Activated CD8-positive, alpha-beta memory T cell treated with anti-CD3 and anti-CD28 coated beads for 4 hours (primary cell): ENCODE measurements at places on chromosomes 1 and 21.

- no peak for DNase-seq
These were observed 55.5 kb downstream of the ECE1 start for GRCh38 chr1:21234779-21235178.

GRCh38 chr1:190957565-190957964 is 479.9 kb upstream of the BRINP3 start:
- DNase-seq: no peak

GRCh38 chr1:48931506-48932192 is 155.0 kb upstream of the BEND5 start:
- no peak for DNase-seq

DNA sequence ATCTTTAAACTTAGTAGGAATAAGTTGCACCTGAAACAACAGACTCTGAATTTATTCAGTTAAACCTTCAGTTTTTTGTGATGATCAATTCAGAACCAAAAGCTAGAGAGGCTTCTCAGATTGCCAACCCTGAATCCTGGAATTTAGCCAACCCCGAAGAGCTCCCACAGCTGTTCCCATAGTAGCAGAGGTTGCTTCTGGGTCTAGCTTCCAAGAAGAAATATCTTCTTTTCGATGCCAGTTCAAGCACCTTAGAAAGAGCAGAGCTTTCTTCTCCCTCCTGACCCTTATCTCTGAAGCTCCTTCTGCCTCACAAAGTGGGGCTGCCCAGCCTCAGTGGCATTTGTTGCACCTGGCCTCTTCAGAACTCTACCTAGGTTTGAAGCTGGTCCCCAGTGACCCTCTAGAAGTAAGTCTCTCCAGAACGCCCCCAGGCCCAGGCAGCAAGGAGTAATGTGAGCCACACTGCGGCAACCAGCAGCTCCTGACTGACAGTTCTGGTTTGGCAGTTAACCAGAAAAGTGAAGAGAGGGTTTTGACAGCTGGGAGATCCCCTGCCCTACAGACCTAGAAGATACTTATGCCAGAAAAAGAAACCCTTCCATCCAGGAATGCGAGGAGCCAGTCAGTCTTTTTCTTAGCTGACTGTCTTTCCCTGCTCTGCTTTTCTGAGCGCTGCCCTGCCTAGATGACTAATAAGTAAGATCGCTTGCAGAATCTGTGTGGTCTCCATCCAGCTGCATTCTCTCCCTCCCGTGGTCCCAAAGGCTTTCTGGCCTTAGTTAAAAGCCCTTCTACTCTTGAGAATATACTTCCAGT is 165.9 kb downstream of the ADGRL4 start:
- no peak for DNase-seq

DNA sequence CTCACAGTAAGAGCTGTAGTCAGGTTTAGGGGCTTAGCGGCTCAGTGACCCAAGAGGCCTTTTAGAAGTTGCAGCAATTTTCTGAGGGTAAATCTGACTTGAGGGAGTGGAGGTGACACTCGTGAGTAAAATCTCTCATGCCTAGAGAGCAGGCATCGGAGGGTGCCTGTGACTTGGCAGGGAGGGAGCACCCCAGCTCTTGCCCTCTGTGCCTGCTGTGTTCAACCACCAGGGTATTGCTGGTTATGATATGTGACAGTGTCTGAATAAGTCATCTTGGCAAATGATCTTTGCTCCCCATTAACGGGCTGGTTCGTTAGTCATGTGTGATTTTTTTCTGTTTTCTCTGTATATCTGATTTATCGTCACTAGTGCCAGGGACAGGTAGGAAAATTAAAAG is 5.9 kb downstream of the MAN1C1 start:
- no peak for DNase-seq

- no peak for DNase-seq
These were observed 12.5 kb upstream of the GUCA2A start for GRCh38 chr1:42176902-42177519.

DNA sequence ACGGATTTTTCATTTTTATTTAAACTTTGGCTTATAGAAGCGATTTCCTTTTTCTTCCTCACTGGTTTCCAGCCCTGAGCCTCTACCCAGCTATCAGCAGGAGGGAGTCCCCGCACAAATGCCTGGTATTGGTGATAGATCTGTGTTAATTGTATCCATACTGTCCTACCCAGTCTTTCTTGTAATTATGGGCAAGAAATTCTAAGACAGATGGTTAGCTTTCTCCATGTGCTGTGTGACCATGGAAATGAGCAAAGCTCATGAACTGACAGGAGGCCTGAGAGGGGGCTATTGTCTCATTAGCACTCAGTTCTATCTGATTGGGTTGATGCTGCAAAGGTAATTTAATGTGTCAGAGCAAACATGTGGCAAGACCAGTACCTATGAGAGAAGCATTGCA is 108.1 kb upstream of the IVNS1ABP start:
- DNase-seq: no peak

GRCh38 chr1:43997295-43997999 is 6.0 kb downstream of the CCDC24 start:
- no peak for DNase-seq

- no peak for DNase-seq
These were observed 16.0 kb upstream of the ZBTB8B start for GRCh38 chr1:32448773-32449456.

DNA sequence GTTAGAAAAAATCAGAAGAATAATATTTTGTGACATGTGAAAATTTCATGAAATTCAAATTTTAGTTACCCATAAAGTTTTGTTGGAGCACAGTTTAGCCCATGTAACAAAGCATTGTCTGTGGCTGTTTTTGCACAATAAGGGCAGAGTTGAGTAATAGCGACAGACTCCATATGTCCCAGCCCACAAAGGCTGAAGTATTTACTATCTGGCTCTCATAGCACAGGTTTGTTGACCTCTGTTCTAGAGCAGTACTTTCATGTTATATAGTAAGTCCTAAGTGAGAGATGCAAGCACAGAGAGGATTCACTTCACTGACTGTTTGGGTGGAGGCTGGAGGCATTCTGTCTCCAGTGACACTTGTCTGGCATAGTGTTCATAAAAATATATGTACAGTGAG is 6.8 kb downstream of the LAMC1 start:
- DNase-seq: no peak

DNA sequence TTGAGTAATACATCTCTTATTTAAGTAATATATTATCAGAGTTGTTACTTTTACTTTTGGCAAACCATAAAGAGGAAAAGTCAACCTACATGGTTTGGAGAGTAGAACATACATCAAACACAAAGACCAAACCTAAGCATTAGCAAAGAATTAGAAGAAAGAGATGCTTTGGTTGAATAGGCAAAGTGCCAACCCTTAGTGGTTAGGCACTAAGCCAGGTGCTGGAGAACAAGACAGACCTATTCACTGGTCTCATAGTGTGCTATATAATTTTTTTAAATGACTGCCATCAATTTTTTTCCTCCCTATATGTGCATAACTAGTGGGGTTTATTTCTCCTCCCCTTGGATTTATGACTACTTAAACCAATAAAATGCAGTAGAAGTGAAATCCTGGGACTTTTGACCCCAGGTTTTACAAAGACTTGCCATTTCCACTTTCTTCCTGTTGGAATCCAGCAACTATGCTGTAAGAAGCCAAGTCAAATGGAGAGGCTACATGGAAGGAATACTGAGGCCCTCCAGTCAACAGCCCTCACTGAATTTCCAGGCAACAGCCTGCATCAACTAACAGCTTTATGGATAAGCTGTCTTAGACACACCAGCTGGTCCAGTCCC is 69.8 kb upstream of the HAO2 start:
- no peak for DNase-seq

DNA sequence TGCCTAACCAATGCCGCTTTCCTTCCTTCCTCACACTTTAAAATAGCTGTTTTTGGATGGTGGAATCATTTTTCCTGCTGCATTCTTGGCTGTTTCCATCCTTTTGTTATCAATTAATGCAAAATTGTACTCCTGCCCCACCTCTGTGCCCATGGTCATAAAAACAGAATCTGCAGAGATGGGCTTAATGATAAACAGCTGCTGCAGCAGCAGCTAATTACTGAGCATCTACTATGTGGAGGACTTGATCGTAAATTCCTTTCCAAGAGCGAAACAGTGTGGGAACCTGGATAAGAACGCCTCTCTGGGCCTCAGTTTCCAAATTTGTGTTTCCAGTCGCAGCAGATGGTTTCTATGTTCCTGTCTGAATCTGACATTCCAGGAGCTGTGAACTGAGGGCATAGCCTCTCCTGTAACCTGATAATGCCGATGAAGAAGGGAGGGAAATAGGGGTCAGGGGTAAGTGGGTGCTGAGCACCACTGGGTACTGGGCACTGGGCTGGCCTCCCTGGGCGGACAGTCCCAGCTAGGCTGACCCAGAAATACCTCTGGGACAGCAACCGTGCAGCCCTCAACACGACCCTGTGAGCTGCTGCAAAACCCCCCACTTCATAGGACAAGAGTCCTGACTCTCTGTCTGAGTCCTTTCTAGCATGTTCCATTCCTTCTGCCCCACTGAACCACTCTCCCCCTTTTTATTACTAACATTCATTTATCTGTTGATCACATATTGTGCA is 121.7 kb downstream of the DMRTB1 start:
- no peak for DNase-seq

- DNase-seq: no peak
These were observed 43.4 kb upstream of the WNT4 start for GRCh38 chr1:22186311-22186710.

DNA sequence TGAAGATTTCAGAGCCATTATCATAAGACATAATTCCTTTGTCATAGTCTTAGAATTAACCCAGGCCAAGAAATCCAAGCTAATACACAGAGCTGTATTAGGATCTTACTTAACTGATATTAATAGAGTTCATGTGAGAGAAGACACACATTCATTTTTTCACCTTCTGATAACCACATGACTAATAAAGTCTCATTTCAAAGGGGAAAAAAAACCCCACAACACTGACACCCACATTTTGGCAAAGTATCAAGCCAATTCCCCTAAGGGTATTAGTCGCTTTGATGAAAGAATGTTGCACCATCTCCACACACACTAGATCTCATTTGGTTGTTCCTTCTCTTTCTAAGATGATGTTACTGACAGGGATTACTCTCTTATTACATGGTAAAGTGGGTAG is 344.4 kb upstream of the ESRRG start:
- DNase-seq: no peak

GRCh38 chr1:60903591-60903990 is 178.8 kb upstream of the NFIA start:
- no peak for DNase-seq

DNA sequence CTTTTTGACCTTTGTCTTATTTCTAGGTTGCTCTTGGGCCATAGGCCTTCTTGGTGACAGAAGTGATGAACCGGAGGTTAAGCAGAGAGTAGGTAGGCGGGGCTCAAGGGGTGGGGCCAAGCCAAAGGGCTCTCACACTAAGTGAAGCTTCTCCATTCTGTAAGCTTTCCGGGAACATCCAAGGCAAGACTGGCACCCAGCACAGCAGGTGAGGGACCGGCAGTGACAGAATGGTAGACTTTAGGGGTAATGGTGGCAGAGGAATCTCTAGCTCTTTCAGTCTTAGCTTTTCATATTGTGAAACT is at the start of gene TNFAIP8L2:
TSS of gene TNFAIP8L2 (plus strand) at position 135 of the 305 bp plus-strand sequence. CDS start 2,049 bp downstream, outside the sequence.
- peak; percentile 53 for DNase-seq

- DNase-seq: no peak
These were observed 41.7 kb downstream of the UMODL1 start for GRCh38 chr21:42112857-42113256.

DNA sequence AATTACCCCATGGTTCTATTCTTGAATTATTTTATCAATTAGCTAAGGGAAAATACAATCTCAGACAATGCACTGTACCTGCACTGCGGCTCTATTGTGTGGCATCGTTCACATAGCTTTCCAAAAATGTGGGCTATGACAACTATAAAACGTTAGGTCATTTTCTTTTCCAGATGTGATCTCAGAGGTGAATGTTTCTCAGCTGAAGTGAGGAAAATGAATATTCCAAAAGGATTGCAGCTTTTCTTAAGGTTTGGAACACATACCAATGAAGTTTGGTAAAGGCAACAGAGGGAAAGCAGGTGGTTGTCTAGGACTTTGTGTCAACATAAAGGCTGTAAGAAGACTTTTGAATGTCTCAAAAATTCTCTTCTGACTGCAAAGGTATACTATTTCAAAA is 105.5 kb downstream of the NRIP1 start:
- DNase-seq: no peak

GRCh38 chr1:76746206-76746605 is 121.1 kb upstream of the ST6GALNAC5 start:
- DNase-seq: no peak

GRCh38 chr1:32870615-32871363 is at the start of gene FNDC5:
Gene FNDC5 (minus strand): TSS chr1:32870912.
- no peak for DNase-seq

DNA sequence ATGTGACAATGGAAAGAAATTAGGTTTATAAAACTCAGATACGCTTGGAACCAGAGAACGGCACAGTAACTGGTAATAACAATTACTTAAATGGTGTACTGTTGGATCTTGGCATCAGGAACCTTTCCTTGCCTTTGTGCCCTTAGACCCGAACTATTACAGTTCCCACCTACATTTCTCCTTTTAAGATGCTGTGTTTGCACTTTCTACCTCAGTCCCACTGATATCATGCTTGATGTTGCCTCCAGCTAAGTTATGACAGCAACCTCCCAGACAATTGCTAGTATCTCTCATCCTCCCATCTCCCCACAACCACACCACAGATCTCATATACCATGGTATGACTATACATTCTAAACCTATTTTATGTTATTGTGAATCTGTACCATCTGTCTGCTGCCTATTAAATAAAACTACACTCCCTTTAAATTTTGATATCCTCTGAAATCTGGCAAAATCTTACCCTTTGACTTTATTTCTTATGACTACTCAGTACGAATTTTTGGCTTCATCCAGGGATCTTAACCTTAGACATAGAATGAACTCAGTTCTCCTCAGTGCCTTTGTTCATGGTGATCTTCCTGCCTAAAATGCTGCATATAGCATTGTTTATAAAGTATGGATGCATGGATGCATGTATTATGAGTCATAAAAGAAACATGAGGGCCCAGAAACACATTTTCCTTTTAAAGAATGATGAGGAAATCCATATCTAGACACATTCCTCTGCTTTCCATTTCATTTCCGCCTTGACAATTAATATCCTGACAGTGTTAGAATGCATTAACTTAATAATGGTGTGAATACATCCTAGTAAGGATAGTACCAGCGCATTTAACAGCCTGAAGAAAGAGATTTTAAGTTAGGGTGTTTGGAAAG is 64.1 kb downstream of the LRRC8D start:
- no peak for DNase-seq

DNA sequence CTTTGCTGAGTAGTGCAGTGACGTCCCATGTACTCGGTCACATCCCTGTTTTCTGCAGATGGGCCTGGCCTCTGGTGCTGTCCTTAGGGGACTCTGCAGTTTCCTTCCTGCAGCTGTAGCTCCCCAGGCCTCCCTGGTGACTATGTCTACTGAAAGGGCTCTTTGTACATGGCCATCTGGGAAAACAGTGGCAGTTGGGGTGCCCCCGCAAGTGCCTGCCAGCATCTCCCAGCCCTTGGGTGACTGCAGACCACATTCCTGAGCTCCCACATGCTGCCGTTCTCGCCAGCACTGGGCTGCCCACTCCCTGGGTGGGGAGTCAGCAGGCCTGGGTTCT is 37.5 kb upstream of the KCNA10 start:
- DNase-seq: no peak
